ENCODE measurements at places on chromosomes 5 and 9.

DNA sequence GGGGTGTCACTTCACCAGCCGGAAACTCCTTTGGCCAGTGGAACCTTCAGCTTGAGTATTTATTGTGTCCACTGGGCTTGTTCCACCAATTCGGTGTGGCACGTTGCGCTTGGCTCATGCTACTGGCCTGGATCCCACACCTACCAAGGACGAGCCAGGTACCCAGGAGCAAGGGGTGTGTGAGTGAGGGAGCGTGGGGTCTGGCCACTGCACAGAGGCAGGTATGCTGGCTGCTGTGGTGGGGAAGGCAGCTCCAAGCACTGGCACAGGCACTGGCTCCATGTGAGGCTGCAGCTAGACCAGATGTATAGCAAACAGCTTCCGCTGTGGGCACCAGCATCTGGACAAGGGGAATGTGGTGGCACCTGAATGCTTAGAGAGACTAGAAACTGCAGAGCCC, 28.1 kb upstream of the CYLC2 start:
- no peak for DNase-seq

- no peak for DNase-seq
Measured at GRCh38 chr5:170355601-170356098, 33.5 kb downstream of the KCNMB1 start.

GRCh38 chr5:14906628-14907027, 35.0 kb upstream of the ANKH start:
- DNase-seq = no peak

- DNase-seq = no peak
Measured at GRCh38 chr9:6301858-6302257, 26.3 kb upstream of the TPD52L3 start.

DNA sequence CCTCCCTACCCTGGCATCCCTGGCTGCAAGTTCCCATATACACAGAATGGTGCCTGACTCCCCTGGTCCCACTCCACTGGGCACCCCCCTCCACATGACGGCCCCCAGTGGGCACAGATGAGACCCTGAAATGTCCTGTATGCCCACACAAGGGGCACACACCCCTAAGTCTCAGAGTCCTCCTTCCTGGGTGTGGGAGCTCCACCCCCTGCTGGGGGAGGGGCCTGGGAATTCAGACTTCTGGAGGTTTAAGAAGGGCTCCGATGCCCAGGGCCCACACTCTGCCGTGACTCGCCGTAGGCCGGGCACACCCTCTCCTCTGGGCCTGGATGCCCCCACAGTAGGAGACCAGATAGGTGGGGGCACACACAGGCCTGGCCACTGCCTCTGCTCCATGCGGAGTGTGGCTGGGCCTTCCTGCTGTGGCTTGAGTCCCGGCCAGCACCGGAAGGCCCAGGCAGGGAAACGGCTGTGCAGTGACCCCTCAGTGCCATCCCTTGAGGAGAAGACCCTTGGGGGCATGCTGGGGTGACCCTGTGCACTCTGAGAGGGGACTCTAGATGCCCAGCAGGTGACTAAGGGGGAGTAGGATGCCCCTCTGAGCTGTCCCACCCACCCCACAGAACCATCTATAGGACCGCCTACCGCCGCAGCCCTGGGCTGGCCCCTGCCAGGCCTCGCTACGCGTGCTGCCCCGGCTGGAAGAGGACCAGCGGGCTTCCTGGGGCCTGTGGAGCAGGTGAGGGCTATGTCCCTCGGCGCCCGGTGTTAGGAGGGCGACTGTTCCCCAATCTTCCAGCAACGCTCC, 6.5 kb downstream of the EGFL7 start:
- DNase-seq = no peak

DNA sequence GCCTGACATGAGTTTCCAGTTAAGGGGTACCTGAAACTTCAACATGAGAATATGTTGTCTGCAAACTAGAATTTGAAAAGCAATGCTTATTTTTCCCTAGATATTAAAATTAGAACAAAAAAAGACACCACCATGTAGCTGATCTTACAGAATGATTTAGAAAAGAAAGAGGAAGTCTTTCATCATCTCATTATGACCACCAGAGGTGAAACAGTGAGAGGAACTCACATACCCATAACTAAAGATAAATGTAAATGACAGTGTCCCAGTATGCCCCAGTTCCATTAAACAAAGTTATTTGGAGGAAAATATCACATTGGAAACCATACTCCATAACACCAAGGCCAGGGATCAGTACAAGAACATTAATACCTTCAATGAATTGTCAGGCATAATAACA, 6.9 kb downstream of the TAF7 start:
- no peak for DNase-seq

DNA sequence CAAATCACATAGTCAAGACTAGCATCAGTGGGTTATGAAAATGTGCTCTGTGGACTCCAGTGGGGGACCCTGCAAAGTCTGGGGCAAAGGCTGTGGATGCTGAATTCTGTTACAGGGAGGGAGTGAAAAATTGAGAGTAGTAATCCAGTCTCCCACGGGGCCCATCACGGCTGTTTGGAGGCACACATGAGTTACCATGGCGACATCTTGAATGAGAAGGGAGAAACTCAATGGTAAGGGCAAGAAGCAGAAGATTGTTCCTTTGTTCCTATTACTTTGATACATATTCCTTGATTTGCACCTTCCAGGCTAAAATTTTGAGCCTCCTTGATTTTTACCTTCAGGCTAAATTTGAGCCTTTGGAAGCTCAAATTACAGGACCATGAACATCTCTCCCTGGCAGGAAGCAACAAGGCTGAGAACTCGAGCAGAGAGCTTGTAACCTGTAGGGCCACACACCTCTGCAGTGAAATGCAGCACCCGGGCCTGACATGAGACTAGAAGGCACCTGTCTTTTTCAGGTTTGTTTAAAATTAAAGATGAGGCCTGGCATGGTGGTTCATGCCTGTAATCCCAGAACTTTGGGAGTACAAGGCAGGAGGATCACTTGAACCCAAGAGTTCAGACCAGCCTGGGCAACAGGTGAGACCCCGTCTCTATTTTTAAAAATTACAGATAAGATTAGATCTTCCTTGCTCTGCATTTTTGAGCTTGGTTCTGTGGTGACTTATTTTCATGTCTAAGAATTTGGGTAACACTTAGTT, 31.0 kb upstream of the ZFR start:
- no peak for DNase-seq

- no peak for DNase-seq
Measured at GRCh38 chr5:96569332-96569731, 92.8 kb upstream of the CAST start.

- DNase-seq = no peak
Measured at GRCh38 chr5:116389601-116390000, 185.0 kb downstream of the SEMA6A start.

GRCh38 chr5:14745753-14746152, 81.2 kb downstream of the OTULIN start:
- DNase-seq = peak; percentile 59

- DNase-seq = no peak
Measured at GRCh38 chr9:133543772-133544467, 9.4 kb downstream of the ADAMTSL2 start.

DNA sequence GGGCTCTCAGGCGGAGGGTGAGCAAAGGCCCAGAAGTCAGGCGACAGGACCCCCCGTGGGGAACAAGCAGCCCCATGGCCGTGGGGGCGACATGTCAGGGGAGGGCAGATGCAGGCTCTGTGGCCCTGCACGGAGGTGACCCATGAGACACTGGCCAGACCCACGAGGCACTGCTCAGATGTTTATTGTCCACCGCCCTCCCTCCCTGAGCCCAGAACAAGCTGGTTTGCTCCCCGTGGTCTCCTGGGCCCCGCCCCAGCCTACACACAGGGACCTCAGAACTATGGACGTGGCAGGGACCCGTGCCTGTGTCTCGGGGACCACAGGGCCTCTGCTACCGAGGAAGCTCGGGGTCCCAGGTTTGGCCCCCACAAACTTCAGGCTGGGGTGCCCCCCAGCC, 1.9 kb downstream of the FUT7 start:
- no peak for DNase-seq

- DNase-seq = no peak
Measured at GRCh38 chr9:93079371-93079770, 16.6 kb upstream of the CARD19 start.
